ENCODE measurements at places on chromosomes 7 and 10.

GRCh38 chr10:71212318-71213126, at the start of gene UNC5B:
UNC5B (plus strand) TSS chr10:71212570; CDS start chr10:71212986, 416 bp downstream.
- peak; percentile 86 for DNase-seq

DNA sequence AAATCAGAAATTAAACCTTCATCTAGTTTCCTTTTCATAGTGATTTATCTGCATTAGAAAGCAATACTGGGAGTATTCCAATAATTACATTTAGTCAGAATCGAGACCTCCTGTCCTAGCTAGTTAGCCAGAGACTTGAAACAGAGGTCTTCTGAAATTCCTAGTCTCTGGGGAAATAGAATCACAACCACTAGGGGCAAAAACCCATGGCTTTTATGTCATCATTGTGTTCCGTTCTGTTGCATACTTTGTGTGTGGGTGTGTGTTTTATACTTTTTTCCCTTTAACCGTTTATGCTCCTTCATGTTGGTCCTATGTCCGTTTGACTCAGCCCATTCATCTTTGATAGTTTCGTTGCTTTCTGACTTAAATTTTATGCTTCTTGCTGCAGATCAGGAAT, 79.8 kb downstream of the RALA start:
- DNase-seq = no peak

GRCh38 chr7:73899731-73900142, 38.8 kb downstream of the TMEM270 start:
- no peak for DNase-seq

- no peak for DNase-seq
These were observed 26.9 kb downstream of the NPS start for GRCh38 chr10:127576051-127576450.

GRCh38 chr10:79995979-79996634, 47.2 kb upstream of the SFTPD start:
- DNase-seq = no peak

- no peak for DNase-seq
These were observed 131.3 kb downstream of the AKR1D1 start for GRCh38 chr7:138207555-138207971.

DNA sequence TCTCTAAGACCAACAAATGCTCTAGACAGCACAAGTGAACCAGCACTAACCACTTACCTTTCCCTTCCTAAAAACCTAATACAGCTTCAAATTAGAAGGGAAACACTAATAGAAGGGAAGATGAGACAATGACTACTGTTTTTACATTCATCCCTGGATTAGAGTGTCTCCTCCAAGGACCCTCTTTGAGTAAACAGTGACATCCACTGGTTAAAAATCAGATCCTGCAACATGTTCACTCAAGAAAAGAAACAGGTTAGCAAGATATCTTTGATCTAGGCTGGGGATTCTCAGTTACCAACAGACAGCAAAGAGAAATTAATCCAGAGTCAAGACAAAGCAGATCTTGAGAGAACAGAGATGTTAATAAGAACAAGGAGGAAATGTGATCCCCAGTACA, 177.7 kb upstream of the GHITM start:
- no peak for DNase-seq
